ENCODE measurements at places on chromosomes 16 and 17.

GRCh38 chr16:9081158-9081557 lies 10.3 kb upstream of the HAPSTR1 start:
- no peak for DNase-seq

- no peak for DNase-seq
Observed at GRCh38 chr17:60297760-60298401, 94.1 kb downstream of the USP32 start.

GRCh38 chr17:12790249-12791106 lies 1.2 kb downstream of the ARHGAP44 start:
- DNase-seq, result no peak

GRCh38 chr17:78120537-78120936 lies 8.0 kb downstream of the TMC6 start:
- DNase-seq, result no peak

GRCh38 chr17:46983782-46984181 lies 4.7 kb upstream of the RPRML start:
- no peak for DNase-seq

- DNase-seq, result no peak
Observed at GRCh38 chr16:51464996-51465395, 313.9 kb upstream of the SALL1 start.

DNA sequence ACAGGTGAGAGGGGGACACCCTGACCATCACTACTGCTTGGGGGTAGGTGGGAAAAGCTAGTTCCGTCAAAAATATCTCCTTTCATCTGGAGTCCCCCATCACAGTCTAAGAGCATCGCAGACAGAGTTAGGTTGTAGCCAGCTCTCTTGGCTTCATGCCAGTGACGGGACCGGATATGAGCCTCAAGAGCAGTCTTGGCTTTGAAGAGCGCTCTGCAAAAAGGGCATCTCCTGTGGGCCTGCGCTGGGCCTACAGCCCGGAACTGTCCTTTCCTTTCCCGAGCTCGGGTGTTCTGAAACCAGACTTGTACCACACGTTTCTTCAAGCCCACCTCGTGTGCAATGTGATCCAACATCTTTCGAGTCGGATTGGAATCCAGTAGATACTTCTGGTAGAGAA lies 253.6 kb downstream of the ZFHX3 start:
- DNase-seq, result no peak

DNA sequence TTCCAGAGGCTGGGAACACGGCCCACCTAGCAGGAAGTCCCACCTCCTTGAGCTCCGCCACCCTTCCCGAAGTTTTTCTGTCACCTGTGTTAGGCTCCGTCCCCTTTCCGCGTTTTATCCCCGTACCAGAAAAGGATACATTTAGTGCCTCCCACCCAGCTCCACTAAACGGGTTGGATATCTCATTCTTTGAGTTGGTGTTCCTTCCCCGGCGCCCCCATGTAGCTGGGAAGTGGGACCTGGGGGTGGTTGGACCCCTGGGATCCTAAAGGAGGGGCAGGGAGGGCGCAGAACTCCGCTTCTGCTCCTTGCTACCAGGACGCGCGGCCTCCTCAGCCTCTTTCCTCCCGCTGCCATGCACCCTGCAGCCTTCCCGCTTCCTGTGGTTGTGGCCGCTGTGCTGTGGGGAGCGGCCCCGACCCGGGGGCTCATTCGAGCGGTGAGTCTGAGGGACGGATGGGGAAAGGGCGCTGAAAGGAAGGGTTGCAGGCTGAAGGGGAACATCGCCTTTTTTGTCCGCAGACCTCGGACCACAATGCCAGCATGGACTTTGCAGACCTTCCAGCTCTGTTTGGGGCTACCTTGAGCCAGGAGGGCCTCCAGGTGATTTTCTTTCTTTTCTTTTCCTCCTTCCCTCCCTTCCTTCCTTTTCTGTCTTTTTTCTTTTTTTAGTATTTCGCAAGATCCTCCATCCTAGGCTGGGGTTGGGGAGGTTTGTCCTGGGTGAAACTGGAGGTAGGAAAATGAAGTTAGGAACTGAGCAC lies 669 bp downstream of the RNF167 start:
- DNase-seq, result no peak

- DNase-seq, result no peak
Observed at GRCh38 chr17:44304651-44305050, 3.8 kb upstream of the RUNDC3A start.

GRCh38 chr17:73261952-73262675 lies 434 bp upstream of the CPSF4L start:
- no peak for DNase-seq

Data from activated T-cell treated with anti-CD3 and anti-CD28 coated beads for 24 hours (primary cell).